Fibroblast of the aortic adventitia (primary cell): ENCODE measurements at places on chromosomes 2 and 18. TPM values are rescaled to one million over a fixed set of nuclear protein-coding genes. Genes with fewer than 3 reads are reported as not detected.

Gene SMAD2
- 58.7 and 118 TPM in 2 replicates for total RNA-seq

Gene ALPG
- not detected in 2 replicates for total RNA-seq

Gene SLC5A7
- total RNA-seq = not detected in 2 replicates

Gene POMC
- total RNA-seq = 0.63 and 7.5 TPM in 2 replicates

Gene SERPINE2
- 252 and 1,159 TPM in 2 replicates for total RNA-seq

Gene GPR45
- total RNA-seq = not detected in 2 replicates

Gene TUBA3E
- not detected in 2 replicates for total RNA-seq

Gene AGXT
- not detected in 2 replicates for total RNA-seq

Gene ANKRD23
- total RNA-seq = 2.3 and 6.0 TPM in 2 replicates

Gene IRS1
- 8.2 and 29.7 TPM in 2 replicates for total RNA-seq

Gene ATP6V1B1
- 0.09 and 0.57 TPM in 2 replicates for total RNA-seq

Gene PLA2R1
- 25.0 and 27.0 TPM in 2 replicates for total RNA-seq
